Retina (tissue), 1 donor: ENCODE measurements at places on chromosomes 2 and 18.
A peak's percentile ranks its signal among the peaks of the same experiment; 100 is the strongest.

GRCh38 chr2:107466241-107466640, 360.5 kb upstream of the RGPD4 start:
- DNase-seq: peak; percentile 12

DNA sequence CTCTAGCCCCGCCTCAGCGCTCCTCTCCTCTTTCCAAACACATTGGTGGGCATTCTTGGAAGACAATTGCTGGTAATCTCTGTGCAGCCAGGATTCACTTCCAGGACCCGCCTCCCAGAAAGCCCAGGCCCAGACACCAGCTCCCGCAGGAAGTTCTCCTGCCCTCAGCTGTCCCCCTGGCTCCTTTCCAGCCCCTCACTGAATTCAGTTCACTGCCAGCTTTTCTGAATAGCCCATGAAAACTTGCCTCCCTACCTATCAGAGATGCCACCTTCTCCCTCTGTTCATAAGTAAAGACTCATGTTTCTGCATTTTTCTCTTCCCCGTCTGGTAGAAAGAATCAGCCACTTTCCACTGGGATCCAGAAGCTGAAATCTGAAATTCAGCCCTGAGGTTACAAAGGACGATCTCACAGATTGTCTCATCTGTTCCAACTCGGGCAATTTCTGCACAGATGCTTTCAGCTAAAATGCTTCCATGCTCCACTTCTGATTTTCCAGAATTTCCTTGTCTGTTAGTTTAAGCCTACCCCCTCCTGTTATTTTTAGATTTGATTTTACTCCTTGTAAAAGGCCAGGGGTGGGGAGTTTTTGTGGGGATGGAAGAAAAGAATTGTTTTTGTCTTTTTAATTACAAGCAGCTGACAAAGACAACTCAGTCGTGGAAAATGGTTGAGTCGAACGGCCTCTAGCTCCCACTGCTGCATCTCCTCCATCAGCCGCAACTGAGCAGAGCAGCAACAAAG, 98.1 kb downstream of the SP3 start:
- peak; percentile 17 for DNase-seq

DNA sequence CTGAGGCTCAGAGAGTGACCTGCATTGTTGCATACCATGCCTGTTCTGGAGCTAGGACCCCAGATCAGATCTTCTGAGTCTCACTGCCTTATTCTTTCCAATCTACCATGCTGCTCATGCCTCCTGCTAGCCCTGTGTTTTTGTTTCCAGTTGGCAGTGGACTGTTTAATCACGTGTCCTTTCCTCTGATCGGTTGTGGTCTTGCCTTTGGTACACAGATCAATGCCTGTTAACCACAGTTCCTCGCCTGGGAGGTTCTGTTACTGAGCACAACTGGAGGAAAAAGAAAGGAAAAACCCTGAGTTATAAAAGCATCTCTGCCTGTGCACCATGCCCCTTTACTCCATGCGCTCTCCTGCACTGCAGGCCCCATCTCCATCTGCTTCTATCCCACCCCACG, 329.1 kb downstream of the SETBP1 start:
- DNase-seq: no peak

GRCh38 chr2:155665704-155666103, 666.8 kb downstream of the NR4A2 start:
- DNase-seq: peak; percentile 21

- no peak for DNase-seq
Observed at GRCh38 chr2:210938228-210938627, 381.8 kb downstream of the CPS1 start.

DNA sequence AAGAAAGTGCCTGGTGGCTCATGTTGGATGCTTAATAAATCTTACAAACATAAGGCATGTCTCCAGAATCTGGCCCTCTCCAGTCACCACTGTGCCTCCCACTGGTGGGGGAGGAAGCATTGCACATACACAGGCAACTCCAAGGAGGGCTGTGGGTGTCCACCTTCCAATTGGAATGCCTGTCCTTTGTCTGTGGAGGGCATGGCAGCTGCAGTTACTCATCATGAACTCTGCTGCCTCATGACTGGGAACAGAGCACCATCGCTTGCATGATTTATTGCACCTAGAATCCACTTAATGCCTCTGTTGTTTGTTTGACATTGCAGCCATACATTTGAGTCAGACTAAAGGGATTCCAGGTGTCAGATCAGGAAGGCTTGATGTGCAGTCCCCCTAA, 278.9 kb downstream of the PRKCE start:
- no peak for DNase-seq

DNA sequence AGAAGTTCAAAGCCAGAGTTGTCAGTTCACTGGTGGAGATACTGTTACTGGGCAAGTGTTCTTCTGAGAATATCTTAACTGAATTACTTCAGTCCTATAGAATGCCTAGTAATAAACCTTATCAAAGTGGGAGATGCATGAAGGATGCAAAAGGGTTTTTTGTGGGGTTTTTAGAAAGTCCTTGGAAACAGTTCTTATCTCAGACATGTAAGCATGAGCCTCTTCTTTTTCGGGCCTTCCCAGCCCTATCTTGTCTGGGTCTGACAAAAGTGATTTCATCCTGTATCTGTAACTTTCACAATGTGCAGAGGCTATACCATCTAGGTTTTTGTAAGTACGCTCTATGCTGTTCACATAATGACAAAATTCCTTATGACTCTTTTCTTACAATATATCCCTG, 255.5 kb downstream of the MYO3B start:
- DNase-seq: no peak

- no peak for DNase-seq
Observed at GRCh38 chr2:46909771-46910419, 5.7 kb downstream of the MCFD2 start.

GRCh38 chr2:47429795-47430194, 26.8 kb downstream of the MSH2 start:
- no peak for DNase-seq
